ENCODE measurements at places on chromosomes 2 and 18. TPM values are rescaled to one million over a fixed set of nuclear protein-coding genes. Genes with fewer than 3 reads are reported as not detected.

The MBP gene
- 15.4 TPM for total RNA-seq

The CPO gene
- total RNA-seq, result not detected

The KCNG2 gene
- total RNA-seq, result 0.07 TPM

The CYTIP gene
- total RNA-seq, result 0.22 TPM

The GAREM1 gene
- 5.2 TPM for total RNA-seq

The CNTNAP5 gene
- total RNA-seq, result not detected

The LRRC30 gene
- not detected for total RNA-seq

The CCDC121 gene
- 3.3 TPM for total RNA-seq

The ZNF521 gene
- total RNA-seq, result not detected

The HAAO gene
- not detected for total RNA-seq

The ARMC9 gene
- total RNA-seq, result 16.7 TPM

The NEU4 gene
- 0.37 TPM for total RNA-seq

The CGREF1 gene
- 6.9 TPM for total RNA-seq

The WDFY1 gene
- total RNA-seq, result 36.8 TPM

The ACTG2 gene
- total RNA-seq, result 0.30 TPM

The RTP5 gene
- total RNA-seq, result not detected

The TBR1 gene
- total RNA-seq, result 0.07 TPM

The MAB21L4 gene
- total RNA-seq, result 0.22 TPM

The CTAGE1 gene
- total RNA-seq, result not detected

The UGT1A7 gene
- 4.8 TPM for total RNA-seq

The C2orf81 gene
- total RNA-seq, result 3.1 TPM

The ZNF396 gene
- 0.88 TPM for total RNA-seq
